ENCODE measurements at places on chromosomes 2 and 18. TPM values are rescaled to one million over a fixed set of nuclear protein-coding genes. Genes with fewer than 3 reads are reported as not detected.

ANKRD30BL gene
- polyA plus RNA-seq: 0.06 TPM

DNA sequence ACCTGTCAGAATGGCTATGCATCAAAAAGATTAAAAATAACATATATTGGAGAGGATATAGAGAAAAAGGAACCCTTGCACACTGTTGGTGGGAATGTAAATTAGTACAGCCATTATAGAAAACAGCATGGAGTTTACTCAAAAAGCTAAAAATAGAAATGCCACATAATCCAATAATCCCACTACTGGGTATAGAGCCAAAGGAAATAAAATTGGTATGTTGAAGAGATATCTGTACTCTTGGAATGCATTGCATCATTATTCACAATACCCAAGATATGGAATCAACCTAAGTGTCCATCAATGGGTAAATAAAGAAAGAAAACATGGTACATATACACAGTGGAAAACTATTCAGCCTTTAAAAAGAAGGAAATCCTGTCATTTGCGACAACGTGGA lies 77.2 kb downstream of the C1D start:
- DNase-seq: no peak

GRCh38 chr2:136086253-136087016 lies 31.5 kb downstream of the CXCR4 start:
- DNase-seq: no peak

- no peak for DNase-seq
Measured at GRCh38 chr2:128685841-128686496, 367.3 kb upstream of the HS6ST1 start.

GRCh38 chr2:195613922-195614321 lies 43.1 kb upstream of the SLC39A10 start:
- no peak for DNase-seq

- DNase-seq: no peak
Measured at GRCh38 chr18:27600245-27600644, 415.1 kb upstream of the CHST9 start.

PROC gene
- 0.16 TPM for polyA plus RNA-seq

- DNase-seq: no peak
Measured at GRCh38 chr2:246489-247144, 17.2 kb downstream of the SH3YL1 start.

CTAGE1 gene
- not detected for polyA plus RNA-seq

CDCA7 gene
- 12.4 TPM for polyA plus RNA-seq

RBMS1 gene
- polyA plus RNA-seq: 19.9 TPM

DNA sequence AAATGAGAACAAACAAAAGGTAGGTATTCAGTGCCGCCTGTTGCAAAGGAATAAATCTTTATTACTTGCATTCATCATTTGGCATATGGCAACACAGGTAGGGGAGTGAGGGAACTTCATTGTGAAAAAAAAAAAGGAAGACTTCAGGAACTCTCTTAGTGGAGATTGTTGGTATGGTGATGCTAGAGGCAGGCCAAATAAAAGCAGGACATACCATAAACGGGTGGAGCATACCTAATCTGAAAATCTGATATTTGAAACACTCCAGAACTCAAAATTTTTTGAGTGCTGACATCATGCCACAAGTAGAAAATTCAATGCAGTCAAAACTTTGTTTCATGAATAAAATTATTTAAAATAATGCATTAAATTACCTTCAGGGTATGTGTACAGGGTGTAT lies 425.8 kb upstream of the SYT4 start:
- DNase-seq: no peak

DNA sequence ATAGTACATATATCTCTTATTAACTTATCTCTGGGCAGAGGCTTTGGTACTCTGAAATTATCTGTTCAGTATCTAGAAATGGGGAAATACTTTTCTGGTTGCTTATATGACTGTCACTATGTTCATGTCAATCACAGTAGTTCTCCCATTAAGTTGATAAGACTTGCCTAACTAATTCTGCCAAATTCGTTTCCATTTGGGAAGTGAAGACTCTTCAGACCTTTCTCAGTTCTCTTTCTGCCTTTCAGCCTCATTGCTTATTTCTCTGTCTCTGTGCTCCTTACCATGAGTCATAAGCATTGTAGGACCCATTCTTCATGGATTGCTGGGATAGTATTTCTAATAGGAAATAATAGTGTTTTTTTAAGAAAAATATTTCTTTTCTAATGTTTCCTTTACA lies 113.5 kb downstream of the PHLPP1 start:
- DNase-seq: no peak

SH3YL1 gene
- 37.6 TPM for polyA plus RNA-seq

MDH1B gene
- 0.35 TPM for polyA plus RNA-seq

AKAIN1 gene
- polyA plus RNA-seq: not detected

DNA sequence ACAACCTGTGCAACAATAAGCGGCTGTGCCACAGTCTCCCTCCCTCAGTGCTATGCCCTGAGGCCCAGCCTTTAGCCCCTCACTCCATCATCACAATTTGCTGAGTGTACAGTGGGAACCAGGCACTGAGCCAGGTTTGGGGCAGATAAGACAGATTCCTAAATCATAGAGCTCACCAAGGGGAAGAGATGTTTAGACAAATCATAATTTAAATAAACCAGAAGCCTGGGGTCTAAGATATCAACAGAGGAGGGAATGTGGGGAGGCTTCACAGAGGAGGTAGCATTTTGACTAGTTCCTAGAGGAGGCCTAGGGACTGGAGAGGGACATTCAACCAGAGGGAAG lies 139.3 kb upstream of the EPAS1 start:
- no peak for DNase-seq

STPG4 gene
- not detected for polyA plus RNA-seq

GALNT5 gene
- not detected for polyA plus RNA-seq

GKN2 gene
- polyA plus RNA-seq: 0.12 TPM

GRCh38 chr2:175017618-175018414 lies 12.6 kb upstream of the CHN1 start:
- DNase-seq: no peak

All from spleen (tissue), 13 donors.